ENCODE measurements at places on chromosomes 3 and 15. TPM values are rescaled to one million over a fixed set of nuclear protein-coding genes. Genes with fewer than 3 reads are reported as not detected.

Gene SV2B
- not detected for polyA plus RNA-seq

Gene NDUFB5
- 309 TPM for polyA plus RNA-seq

Gene SLITRK3
- 0.24 TPM for polyA plus RNA-seq

Gene OR5H6
- polyA plus RNA-seq: not detected

Gene RPL39L
- 24.8 TPM for polyA plus RNA-seq

Gene ECE2
- polyA plus RNA-seq: not detected

Gene SATB1
- polyA plus RNA-seq: 25.6 TPM

Gene ZDHHC19
- polyA plus RNA-seq: 0.26 TPM

Gene USP3
- polyA plus RNA-seq: 25.9 TPM

Gene RPS27L
- polyA plus RNA-seq: 325 TPM

Gene SLC6A1
- polyA plus RNA-seq: not detected

DNA sequence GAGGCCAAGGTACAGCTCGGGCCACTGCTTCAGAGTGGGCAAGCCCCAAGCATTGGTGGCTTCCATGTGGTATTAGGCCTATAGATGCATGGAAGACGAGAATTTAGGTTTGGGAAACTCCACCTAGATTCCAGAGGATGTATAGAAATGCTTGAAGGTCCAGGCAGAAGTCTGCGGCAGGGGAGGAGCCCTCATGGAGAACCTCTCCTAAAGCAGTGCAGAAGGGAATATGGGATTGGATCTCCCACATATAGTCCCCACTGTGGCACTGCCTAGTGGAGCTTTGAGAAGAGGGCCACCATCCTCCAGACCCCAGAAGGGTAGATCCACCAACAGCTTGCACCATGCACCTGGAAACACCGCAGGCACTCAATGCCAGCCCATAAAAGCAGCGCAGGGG lies 48.1 kb upstream of the XXYLT1 start:
- H3K27me3 ChIP-seq: no peaks in the 10 kb centered on the region
- no peaks in the 10 kb centered on the region for H3K4me1 ChIP-seq
- DNase-seq: no peak
- H3K4me3 ChIP-seq: no peak overlapping the region
- H3K27ac ChIP-seq: no peak overlapping the region

GRCh38 chr3:126664591-126665214 lies 9.8 kb upstream of the TXNRD3 start:
- peaks cover 35% of the 10 kb centered on the region for H3K27me3 ChIP-seq
- H3K27ac ChIP-seq: no peak overlapping the region
- H3K4me3 ChIP-seq: no peak overlapping the region
- H3K36me3 ChIP-seq: no peaks in the 10 kb centered on the region
- no peak for DNase-seq

- H3K4me1 ChIP-seq: no peaks in the 10 kb centered on the region
- H3K27ac ChIP-seq: no peak overlapping the region
- H3K36me3 ChIP-seq: no peaks in the 10 kb centered on the region
- no peaks in the 10 kb centered on the region for H3K27me3 ChIP-seq
- no peak for DNase-seq
Observed at GRCh38 chr3:177758126-177758525, 560.8 kb upstream of the TBL1XR1 start.

DNA sequence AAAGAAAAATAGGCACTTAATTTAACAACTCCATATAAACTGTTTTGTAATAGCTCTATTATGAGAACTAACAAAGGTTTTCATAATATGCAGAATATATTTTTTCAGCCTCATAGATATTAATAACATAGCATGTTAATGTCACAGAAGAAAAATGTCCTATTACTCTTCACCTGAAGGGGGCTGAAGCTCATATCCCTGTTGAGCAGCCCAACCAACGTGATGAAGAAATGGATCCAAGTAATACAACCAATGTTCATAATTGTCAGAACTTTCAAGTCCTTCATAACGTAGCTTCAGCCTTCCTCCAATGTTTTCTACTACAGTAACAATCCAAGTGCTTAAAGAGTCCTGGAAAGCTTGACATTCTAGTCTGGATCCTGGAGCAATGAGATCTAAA lies 34.5 kb upstream of the STIMATE start:
- DNase-seq: no peak
- H3K27me3 ChIP-seq: no peaks in the 10 kb centered on the region
- no peaks in the 10 kb centered on the region for H3K36me3 ChIP-seq
- no peak overlapping the region for H3K4me3 ChIP-seq
- H3K4me1 ChIP-seq: no peaks in the 10 kb centered on the region

DNA sequence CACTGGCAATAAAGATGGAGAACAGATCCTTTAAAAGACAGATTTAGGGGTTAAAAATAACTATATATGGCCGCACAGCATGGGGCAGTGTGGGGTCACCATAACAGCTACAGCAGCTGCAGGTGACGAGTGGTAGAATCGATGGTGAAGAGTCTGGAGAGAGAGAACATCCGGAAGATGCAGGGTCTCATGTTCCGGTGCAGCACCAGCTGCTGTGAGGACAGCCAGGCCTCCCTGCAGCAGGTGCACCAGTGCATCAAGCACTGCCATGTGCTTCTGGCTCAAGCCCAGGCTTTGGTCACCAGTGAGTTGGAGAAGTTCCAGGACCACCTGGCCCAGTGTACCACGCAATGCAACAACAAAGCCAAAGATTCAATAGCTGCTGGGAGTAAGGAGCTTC lies 93.7 kb upstream of the IMPG2 start:
- no peaks in the 10 kb centered on the region for H3K4me1 ChIP-seq
- H3K36me3 ChIP-seq: no peaks in the 10 kb centered on the region
- no peak overlapping the region for H3K4me3 ChIP-seq
- no peak for DNase-seq
- H3K27me3 ChIP-seq: no peaks in the 10 kb centered on the region

DNA sequence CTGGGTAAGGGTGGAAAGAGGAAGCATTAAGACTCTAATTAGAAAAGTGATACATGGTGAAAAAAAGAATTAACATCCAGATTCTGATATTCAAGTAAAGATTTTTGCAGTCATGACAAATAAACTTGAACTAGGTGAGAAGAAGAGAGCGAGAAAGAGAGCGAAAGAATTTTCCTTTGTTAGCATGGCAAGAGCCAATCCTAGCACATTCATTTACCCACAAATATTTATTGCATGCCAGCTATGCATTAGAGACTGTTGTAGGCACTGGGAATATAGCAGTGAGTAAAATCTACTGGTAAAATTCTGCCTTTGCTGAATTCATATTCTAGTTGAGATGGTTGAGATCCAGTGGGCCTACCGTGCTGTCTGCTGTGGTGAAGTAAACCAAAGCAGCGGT lies 177.9 kb upstream of the DPH6 start:
- H3K27me3 ChIP-seq: no peaks in the 10 kb centered on the region
- H3K4me3 ChIP-seq: no peak overlapping the region
- no peak for DNase-seq
- H3K4me1 ChIP-seq: peaks cover 7% of the 10 kb centered on the region
- no peak overlapping the region for H3K27ac ChIP-seq

DNA sequence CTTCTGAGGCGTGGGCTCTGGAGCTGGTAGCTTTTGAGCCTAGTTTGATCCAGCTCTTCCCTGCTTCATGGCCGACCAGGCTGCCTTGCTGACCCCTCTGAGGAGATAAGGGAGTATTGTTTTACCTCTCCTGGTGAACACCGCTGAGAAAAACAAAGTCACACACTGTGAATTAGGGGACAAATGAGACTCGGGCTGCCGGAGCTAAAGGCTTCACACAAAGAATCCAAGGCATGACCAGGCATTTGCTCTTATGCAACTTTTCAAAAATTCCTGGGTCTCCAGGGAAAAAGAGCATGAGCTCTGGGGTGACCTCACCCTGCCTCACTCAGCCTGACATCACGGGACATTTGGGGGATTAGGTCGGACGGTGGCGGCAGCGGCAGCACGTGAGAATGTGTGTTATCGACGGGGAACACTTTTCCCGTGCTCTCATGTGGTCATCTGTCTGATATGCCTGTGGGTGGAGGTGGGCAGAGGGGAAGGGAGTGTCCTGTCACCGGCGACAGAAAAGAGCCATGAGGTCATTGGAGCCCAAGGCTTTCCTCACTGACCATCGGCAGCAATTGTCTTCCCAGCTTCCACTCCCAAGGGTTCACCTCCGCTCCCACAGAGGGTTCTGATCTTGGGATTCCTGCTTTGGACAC lies 61.0 kb downstream of the TMEM44 start:
- DNase-seq: peak; percentile 59
- no peaks in the 10 kb centered on the region for H3K27me3 ChIP-seq

- H3K27ac ChIP-seq: no peak overlapping the region
- H3K4me3 ChIP-seq: no peak overlapping the region
- no peak for DNase-seq
- no peaks in the 10 kb centered on the region for H3K27me3 ChIP-seq
- H3K4me1 ChIP-seq: no peaks in the 10 kb centered on the region
- no peaks in the 10 kb centered on the region for H3K36me3 ChIP-seq
Observed at GRCh38 chr3:72187131-72187530, 402.2 kb upstream of the PROK2 start.

DNA sequence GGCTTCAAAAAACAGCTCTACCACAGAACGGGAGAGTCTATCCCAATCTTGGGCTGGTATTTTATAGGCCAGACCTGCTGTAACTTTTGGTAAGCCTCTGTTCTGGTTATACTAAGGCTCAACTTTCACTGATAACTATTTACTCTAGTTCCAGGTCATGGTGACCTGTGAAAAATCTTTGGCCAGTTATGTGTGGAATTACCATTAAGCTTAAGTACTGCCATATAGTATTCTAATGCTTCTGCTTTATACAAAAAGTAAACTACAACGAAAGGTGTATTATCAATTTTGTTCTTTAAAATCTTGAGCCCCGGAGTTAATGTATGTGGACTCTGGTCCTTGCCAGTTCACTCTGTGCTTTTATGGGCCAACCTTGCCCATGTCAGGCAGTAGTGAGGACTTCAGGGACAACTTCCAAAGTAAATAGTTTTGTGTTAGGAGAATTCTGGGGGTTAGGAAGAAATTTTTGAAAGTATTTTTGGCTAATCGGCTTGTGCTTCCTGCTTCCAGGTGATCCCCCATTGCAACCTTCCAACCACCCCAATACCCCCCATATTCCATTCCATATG lies 6.4 kb downstream of the SIAH2 start:
- no peak for DNase-seq
- H3K4me3 ChIP-seq: no peak overlapping the region
- no peak overlapping the region for H3K27ac ChIP-seq
- no peaks in the 10 kb centered on the region for H3K36me3 ChIP-seq
